ENCODE measurements at places on chromosomes 2 and 18.

DNA sequence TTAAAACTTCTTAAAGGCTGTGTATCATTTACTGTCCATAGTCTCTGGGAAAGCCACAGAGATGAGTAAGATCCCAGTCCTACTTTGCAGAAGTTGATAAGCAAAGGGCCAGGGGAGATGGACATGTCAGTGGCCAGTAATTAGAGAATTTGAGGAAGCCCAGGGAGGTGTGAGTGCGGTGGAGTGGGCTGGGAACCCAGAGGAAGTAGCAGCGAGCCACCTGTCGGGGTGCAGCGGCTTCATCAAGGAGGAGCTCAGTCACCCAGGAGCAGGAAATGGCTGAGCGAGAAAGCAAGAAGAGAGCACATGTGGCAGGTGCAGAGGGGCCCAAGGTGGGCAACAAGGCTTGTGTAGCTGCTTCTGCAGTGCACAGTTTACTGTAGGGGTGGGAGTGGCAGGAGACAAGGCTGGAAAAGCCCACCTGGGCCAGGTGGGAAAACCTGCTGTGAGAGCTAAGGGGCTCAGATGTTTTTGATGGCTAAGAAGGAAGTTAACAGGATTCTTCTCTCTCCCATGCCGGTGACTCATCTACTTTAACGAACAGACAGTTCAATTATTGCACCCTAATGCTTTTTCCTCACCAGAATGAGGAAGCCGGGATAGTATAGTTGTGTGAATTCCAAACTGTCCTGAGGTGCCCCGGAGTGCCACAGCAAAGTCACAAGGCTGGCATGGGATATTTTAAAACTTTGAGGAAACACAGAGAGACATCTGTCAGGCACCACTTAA, 34.8 kb upstream of the MGAT5 start:
- DNase-seq = no peak

- DNase-seq = no peak
Observed at GRCh38 chr2:69278366-69278765, 108.7 kb downstream of the GFPT1 start.

GRCh38 chr2:24493713-24494112, 2.7 kb downstream of the NCOA1 start:
- peak; percentile 23 for DNase-seq

DNA sequence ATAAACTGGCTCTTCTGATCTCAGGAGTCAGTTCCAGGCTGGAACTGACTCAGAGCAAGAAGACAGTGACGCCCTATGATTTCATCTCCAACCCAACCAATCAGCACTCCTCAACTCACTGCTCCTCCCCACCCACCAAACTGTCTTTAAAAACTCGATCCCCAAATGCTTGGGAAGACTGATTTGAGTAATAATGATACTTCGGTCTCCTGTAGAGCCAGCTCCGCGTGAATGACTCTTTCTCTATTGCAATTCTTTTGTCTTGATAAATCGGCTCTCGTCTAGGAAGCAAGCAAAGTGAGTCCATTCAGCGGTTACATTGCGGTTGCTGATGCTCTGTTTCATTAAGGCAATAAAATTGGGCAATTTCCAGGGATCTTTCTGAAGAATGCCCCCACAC, 1025.3 kb upstream of the CNTNAP5 start:
- DNase-seq = no peak

DNA sequence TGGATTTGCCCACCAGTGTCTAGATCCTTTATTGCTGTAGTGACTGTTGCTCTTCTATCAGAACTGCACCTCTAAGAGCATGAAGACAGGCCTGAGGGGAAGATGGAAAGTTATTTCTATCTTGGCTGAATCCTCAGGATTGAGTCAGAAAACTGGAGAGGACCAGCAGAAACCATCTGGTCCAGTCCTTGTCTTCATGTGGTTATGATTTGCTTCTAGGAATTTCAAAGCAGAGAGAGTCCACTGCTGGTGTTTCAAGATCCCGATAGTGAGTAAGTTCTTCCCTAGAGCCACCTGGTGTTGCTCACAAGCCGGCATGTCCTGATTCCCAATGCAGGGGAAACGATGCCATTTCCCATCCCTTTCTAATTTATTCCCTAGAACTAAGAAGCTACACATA, 84.2 kb downstream of the NCKAP5 start:
- peak; percentile 74 for DNase-seq

GRCh38 chr18:37578182-37578678, 12.6 kb upstream of the CELF4 start:
- DNase-seq = no peak

- peak; percentile 96 for DNase-seq
Observed at GRCh38 chr2:1742681-1743395, 1.5 kb downstream of the PXDN start.

GRCh38 chr2:234292205-234292961, 204.5 kb downstream of the ARL4C start:
- DNase-seq = no peak

DNA sequence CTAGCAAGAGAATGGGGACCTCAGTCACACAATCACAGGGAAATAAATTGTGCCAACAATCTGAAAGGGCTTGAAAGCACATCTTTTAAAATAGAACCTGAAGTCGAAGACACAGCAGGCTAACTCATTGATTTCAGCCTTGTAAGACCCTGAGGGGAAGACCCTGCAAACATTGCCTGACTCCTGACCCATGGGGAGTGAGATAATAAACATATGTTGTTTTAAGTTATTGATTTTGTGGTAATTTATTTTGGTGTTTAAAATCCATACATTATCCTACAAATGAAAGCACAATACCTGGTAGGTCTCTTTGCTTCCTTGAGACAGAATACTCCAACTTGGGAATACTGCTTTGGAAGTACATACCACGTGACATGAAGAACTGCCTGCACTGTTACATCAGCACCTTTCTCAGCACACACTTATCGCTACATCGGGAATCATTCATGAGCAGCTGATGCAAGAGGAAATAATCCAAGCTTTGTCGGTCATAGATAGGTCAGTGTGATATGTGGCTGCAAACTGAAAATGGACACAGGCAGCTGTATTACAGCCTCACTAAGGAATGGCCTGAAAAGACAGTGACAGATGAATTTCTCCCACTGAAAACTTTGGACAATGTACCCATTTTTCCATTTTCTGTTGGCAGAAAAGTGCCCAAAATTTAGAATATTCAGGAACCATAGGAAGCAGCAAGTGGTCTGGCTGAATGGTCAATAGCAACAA, 494.5 kb upstream of the MAP2 start:
- DNase-seq = no peak

- peak; percentile 62 for DNase-seq
Observed at GRCh38 chr2:64325477-64325851, 128.5 kb upstream of the LGALSL start.
